Cardiac muscle cell (in vitro differentiated cells and primary cell): ENCODE measurements at places on chromosomes 1 and 21. TPM values are rescaled to one million over a fixed set of nuclear protein-coding genes. Genes with fewer than 3 reads are reported as not detected.

ZNF593 gene
- total RNA-seq, result 34.5 and 47.8 TPM in 2 replicates

BCL2L15 gene
- total RNA-seq, result 4.5 TPM in 1 of 2 replicates, not detected in the other

MAP1LC3C gene
- 0.11 and 0.18 TPM in 2 replicates for total RNA-seq

TMPRSS3 gene
- 0.25 TPM in 1 of 2 replicates, not detected in the other for total RNA-seq

CELA3B gene
- not detected in 2 replicates for total RNA-seq

TNNT2 gene
- total RNA-seq, result 4,623 and 7,232 TPM in 2 replicates

HJV gene
- total RNA-seq, result 0.18 TPM in 1 of 2 replicates, not detected in the other

ADAM30 gene
- total RNA-seq, result not detected in 2 replicates

NIBAN1 gene
- 0.66 and 1.2 TPM in 2 replicates for total RNA-seq

SH2D2A gene
- 2.7 and 3.8 TPM in 2 replicates for total RNA-seq

EPS8L3 gene
- not detected in 2 replicates for total RNA-seq

LELP1 gene
- not detected in 2 replicates for total RNA-seq

SPATA46 gene
- not detected in 2 replicates for total RNA-seq

SLAMF9 gene
- not detected in 2 replicates for total RNA-seq
